Activated CD8-positive, alpha-beta memory T cell treated with anti-CD3 and anti-CD28 coated beads, Interleukin-2, amount 10 ng/mL, durations not matched to agents 7 days and 5 days (primary cell): ENCODE measurements at places on chromosomes 16 and 17. TPM values are rescaled to one million over a fixed set of nuclear protein-coding genes. Genes with fewer than 3 reads are reported as not detected.

DNA sequence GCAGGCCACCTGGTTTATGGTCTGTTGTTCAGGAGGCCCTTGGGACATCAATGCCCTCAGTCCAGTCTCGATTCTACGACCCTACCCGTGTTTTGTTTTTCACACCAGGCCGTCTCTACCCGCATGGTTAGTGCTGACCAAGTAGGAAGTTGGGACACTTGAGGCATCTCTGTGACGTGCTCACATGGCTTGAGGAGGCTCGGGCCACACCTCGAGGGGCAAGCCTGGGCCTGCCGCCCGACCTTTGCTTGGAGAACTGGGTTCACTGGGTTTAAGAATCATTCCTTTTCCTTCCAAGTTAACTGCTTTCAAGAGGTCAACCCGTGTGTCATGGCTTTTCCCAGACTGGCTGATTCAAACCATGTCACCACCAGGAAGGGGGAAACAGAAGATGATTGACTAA, 86.8 kb downstream of the CMIP start:
- H3K27me3 ChIP-seq: no peaks in the 10 kb centered on the region
- no peak overlapping the region for H3K27ac ChIP-seq
- no peak for DNase-seq
- H3K4me1 ChIP-seq: peaks cover 47% of the 10 kb centered on the region
- H3K4me3 ChIP-seq: no peak overlapping the region

DNA sequence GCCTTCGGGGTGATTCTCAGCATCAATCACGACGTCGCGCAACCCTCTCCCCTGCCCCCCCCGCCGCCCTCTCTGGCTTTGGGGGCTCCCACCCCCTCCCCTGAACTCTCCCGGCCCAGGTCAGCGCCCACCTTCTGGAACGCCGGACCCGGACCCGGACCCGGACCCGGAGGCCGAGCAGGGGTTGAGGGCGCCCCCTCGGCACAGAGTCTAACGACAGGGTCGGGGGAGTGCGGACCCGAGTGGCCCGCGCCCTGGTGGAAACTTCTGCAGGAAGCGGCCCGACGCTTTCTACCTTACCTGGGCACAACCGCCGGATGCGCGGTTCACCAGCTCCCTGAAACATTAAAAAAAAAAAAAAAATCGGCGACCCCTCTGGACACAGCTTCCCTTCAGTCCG, 16.2 kb downstream of the SALL1 start:
- H3K36me3 ChIP-seq: no peaks in the 10 kb centered on the region
- no peak overlapping the region for H3K27ac ChIP-seq
- DNase-seq: no peak
- H3K27me3 ChIP-seq: peaks cover 24% of the 10 kb centered on the region
- no peaks in the 10 kb centered on the region for H3K4me1 ChIP-seq

MAPT gene
- total RNA-seq: not detected

GRCh38 chr17:79979221-79979741, 56.4 kb downstream of the TBC1D16 start:
- no peak overlapping the region for H3K4me3 ChIP-seq
- H3K27ac ChIP-seq: no peak overlapping the region
- H3K4me1 ChIP-seq: no peaks in the 10 kb centered on the region
- DNase-seq: no peak
- H3K36me3 ChIP-seq: no peaks in the 10 kb centered on the region
- H3K27me3 ChIP-seq: no peaks in the 10 kb centered on the region

- no peak overlapping the region for H3K4me3 ChIP-seq
- no peaks in the 10 kb centered on the region for H3K4me1 ChIP-seq
- no peak for DNase-seq
- no peaks in the 10 kb centered on the region for H3K36me3 ChIP-seq
- no peak overlapping the region for H3K27ac ChIP-seq
- H3K27me3 ChIP-seq: peaks cover 5% of the 10 kb centered on the region
Observed at GRCh38 chr16:75227361-75228142, 8.8 kb downstream of the CTRB1 start.

STAC2 gene
- not detected for total RNA-seq

AURKB gene
- total RNA-seq: 234 TPM

CHST6 gene
- total RNA-seq: 0.05 TPM

KRT222 gene
- total RNA-seq: not detected

DNA sequence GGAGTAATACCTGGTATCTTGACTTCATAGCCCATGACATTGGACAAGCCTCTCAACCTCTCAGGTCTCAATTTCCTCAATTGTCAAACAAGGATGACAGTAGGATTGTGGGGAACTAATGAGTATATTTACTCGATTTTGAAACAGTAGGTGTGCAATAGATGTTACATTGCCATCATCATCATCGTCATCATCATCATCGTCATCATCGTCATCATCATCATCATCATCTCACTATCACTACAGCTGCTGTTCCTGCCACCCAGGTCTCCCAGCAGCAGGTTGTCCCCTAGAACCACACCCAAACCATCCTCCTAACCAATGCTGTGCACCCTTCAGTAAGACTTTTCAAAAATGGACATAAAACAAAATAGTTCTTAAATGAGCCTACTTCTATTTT, 24.8 kb upstream of the CDRT4 start:
- no peaks in the 10 kb centered on the region for H3K27me3 ChIP-seq
- H3K27ac ChIP-seq: no peak overlapping the region

- no peaks in the 10 kb centered on the region for H3K27me3 ChIP-seq
- no peak overlapping the region for H3K4me3 ChIP-seq
- H3K36me3 ChIP-seq: no peaks in the 10 kb centered on the region
- no peak for DNase-seq
- no peaks in the 10 kb centered on the region for H3K4me1 ChIP-seq
Observed at GRCh38 chr17:71085238-71086033, 916.1 kb downstream of the KCNJ2 start.

TVP23A gene
- not detected for total RNA-seq

DNA sequence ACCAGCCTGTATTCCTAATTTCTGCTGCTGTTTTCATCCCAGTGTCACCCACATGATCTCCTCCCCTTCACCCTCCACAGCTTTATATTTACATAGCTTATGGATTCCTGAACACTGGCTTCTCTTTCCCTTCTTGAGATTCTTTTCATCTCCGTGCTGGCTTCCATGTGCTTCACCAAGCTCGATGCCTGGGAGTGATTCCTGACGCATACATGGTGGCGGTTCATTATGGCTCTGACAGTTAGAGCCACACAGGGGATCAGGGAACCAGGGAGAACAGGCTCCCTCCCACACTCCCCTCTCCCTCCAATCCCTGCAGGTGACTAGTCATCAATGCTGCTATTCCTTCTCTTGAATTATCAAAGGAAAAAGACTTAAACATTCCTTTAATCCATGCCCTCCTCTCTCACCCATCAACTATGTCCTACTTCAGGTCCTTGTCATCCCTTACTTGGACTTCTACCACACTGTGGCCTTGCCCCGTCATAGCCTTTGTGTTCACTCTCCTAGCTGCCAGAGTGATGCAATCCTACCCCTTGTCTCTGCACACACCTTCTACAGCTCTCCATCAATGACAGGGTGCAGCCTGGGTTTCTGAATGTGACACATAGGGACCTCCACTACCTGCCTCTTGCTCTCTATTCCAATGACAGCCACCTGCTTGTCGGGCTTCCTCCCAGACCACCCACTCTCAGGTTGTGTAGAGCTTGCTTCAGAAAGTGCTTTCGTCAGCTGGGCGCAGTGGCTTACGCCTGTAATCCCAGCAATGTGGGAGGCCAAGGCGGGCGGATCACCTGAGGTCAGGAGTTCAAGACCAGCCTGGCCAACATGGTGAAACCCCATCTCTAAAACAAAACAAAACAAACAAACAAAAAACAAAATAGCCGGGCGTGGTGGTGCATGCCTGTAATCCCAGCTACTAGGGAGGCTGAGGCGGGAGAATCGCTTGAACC, 43.6 kb downstream of the MYH13 start:
- H3K36me3 ChIP-seq: no peaks in the 10 kb centered on the region
- H3K27ac ChIP-seq: no peak overlapping the region
- H3K27me3 ChIP-seq: no peaks in the 10 kb centered on the region
- no peak for DNase-seq

IGF2BP1 gene
- total RNA-seq: not detected

DNA sequence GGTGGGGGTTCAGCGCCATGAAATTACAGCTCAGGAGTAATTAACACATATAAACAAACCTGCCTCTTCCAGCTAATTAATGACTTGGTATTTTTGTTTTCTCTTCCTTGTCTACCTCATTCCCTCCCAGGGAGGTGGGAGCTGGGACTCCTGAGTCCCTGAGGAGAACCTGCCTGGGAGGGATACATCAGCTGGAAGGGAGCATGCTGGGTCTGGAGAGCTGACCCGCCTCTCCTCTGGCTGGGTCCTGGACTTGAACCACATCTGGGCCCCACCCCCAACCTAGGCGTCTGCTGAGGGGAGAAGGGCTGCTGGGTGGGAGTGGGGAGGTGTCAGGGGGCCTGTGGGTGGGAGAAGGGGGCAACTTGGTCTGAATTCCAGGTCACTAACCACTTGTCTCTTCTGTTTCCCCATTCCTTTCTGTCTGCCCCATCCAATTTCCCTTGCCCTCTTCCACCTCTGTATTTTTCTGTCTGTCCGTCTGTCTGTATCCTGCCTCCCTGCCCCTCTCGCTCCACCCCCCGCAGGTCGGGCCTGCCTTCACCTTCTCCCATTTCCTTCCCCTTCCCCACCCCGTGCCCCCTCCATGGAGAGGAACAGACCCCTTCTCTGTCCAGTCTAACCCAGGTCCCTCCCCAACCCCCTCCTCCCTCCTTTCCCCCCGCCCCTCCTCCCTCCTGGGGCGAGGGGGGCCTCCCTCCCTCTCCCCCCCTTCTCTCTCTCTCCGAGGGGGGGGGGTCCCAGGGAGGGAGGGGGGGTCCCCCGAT, at the start of gene NLGN2:
Gene NLGN2 (plus strand): TSS at position 361 of the 767 bp plus-strand sequence. CDS start 411 bp downstream, outside the sequence.
- H3K4me1 ChIP-seq: peaks cover 13% of the 10 kb centered on the region

GRCh38 chr17:4742629-4743028, 2.9 kb upstream of the CXCL16 start:
- H3K4me1 ChIP-seq: peaks cover 22% of the 10 kb centered on the region
- peaks cover 35% of the 10 kb centered on the region for H3K27me3 ChIP-seq
- DNase-seq: no peak
- no peak overlapping the region for H3K4me3 ChIP-seq
- no peaks in the 10 kb centered on the region for H3K36me3 ChIP-seq
- H3K27ac ChIP-seq: no peak overlapping the region

HSPB9 gene
- total RNA-seq: 0.58 TPM

DNA sequence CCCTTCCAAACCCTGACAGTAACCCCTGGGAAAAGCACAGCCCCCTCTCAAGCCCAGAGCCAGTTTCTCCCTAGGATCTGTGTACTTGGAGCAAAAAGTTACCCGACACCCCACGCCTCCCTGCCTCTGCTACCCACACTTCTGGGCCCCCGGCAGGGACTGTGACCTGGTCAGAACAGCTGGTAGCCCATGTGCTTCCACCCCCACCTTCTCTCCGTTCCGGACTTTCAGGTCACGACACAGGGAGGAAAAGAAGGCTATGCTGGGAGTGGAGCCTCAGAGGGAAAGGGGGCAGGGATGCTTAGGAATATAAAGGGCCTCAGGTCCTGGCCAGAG, 6.4 kb downstream of the PPY start:
- H3K27ac ChIP-seq: no peak overlapping the region
- H3K4me3 ChIP-seq: no peak overlapping the region
- H3K4me1 ChIP-seq: peaks cover 6% of the 10 kb centered on the region

HS3ST3B1 gene
- total RNA-seq: 6.9 TPM

DNA sequence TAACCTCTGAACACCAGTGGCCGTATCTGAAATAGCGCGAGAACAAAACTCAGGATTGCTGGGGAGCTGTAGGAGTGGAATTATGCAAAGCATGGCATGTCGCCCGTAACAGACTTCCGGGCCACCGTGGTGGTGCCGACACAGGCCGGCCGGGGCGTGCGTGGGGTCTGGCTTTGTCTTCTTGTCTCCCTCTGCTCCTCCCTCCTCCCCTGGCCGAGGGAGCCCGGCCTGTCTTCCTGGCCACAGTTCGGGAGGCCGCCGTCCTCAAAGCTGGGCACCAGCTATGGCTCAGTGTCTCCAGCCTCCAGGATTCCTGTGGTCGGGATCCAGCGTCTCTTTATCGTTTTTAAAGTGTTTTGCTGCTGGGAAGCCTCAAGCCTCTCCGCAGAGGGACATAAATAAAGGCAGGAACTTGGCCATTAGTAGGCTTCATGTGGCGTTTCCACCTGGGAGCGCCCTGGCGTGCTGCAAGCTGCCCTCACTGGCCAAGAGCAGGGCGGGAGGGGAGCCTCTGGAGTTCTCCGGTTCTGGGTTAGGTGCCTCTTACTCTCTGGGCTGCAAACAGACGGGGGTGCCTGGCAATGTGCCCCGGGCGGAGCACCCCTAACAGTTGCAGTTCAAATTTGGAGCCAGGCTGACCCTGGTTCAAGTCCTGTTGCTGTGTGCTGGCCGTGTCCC, 22.0 kb upstream of the NPTX1 start:
- H3K27me3 ChIP-seq: peaks cover 30% of the 10 kb centered on the region
- no peaks in the 10 kb centered on the region for H3K36me3 ChIP-seq
- DNase-seq: no peak
- no peak overlapping the region for H3K4me3 ChIP-seq
- peaks cover 9% of the 10 kb centered on the region for H3K4me1 ChIP-seq

GRCh38 chr17:56165072-56165641, 11.9 kb downstream of the ANKFN1 start:
- no peaks in the 10 kb centered on the region for H3K4me1 ChIP-seq
- DNase-seq: no peak
- no peak overlapping the region for H3K4me3 ChIP-seq

GRCh38 chr17:4500191-4500571, 1.5 kb downstream of the SPNS2 start:
- H3K27ac ChIP-seq: no peak overlapping the region
- no peak for DNase-seq
- H3K27me3 ChIP-seq: peaks cover 47% of the 10 kb centered on the region
- peak overlapping the region; percentile 63 for H3K4me3 ChIP-seq

GRCh38 chr16:15658149-15658548, 8.1 kb downstream of the NDE1 start:
- H3K27ac ChIP-seq: peak overlapping the region; percentile 75
- DNase-seq: no peak
- peaks cover 49% of the 10 kb centered on the region for H3K4me1 ChIP-seq
- H3K27me3 ChIP-seq: no peaks in the 10 kb centered on the region
- H3K4me3 ChIP-seq: no peak overlapping the region

- H3K4me1 ChIP-seq: no peaks in the 10 kb centered on the region
- no peak overlapping the region for H3K27ac ChIP-seq
- DNase-seq: no peak
- H3K36me3 ChIP-seq: no peaks in the 10 kb centered on the region
Observed at GRCh38 chr16:60648290-60648689, 1387.9 kb downstream of the CDH8 start.

LRRC46 gene
- 0.44 TPM for total RNA-seq

- no peaks in the 10 kb centered on the region for H3K4me1 ChIP-seq
- no peak overlapping the region for H3K27ac ChIP-seq
- no peak overlapping the region for H3K4me3 ChIP-seq
- peaks cover 7% of the 10 kb centered on the region for H3K27me3 ChIP-seq
- DNase-seq: no peak
Observed at GRCh38 chr16:74202009-74202408, 94.6 kb upstream of the PSMD7 start.

DNA sequence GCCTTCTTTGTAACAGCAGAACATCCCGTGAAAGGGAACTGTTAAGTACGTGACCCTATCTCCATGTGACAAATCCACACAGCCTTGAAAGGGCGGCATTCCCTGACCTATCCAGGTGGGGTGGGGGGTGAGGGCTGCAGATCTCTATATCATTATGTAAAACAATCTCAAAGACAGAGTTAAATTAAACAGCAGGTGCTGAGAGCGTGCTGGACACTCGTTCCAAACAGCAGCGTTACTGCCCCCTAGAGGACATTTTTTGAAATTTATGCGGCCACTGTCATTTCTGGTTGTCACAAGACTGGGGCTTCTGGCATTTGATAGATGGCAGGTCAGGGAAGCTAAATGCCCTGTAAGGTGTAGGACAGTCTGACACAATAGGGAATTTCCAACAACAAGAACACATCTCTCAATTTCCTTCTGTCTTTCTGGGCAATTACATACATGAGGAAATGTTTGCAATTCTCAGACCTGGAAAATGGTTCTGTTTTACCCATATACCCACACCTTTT, 6.7 kb upstream of the SLC25A39 start:
- no peak overlapping the region for H3K27ac ChIP-seq
- DNase-seq: peak; percentile 86
- no peak overlapping the region for H3K4me3 ChIP-seq
- H3K27me3 ChIP-seq: no peaks in the 10 kb centered on the region
